ENCODE measurements at places on chromosomes 16 and 17.
A peak's percentile ranks its signal among the peaks of the same experiment; 100 is the strongest.

DNA sequence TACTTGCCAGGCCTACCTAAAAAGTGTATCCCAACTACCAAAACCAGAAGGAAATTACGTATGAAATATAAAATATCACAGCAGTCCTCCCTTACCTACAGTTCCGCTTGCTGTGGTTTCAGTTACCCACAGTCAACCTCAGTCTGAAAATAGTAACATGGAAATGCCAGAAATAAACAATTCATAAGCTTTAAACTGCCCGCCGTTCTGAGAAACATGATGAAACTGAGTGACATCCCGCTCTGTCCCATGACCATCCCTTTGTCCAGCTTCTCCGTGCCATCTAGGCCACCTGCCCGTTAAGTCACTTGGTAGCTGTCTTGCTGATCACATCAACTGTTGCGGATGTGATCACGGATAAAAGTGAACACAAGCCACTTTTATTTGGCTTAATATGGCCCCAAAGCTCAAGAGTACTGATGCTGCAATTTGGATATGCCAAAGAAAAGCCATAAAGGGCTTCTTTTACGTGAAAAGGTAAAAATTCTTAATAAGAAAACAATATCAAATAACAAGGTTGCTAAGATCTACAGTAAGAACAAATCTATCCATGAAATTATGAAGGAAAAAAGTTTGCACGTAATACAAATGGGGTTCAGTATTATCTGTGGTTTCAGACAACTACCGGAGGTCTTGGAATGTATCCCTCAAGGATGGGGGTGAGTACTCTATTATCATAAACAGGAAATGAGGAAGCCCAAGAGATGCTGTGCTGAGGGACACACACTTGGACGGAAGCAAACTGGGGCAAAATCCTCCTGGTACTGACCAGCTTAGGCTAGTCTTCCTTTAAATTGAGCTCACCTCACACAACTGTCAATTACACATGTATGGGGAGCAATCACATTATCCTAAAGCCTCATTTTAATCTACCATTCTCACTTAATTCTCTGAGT, 8.2 kb downstream of the USP22 start:
- no peak for DNase-seq

GRCh38 chr17:28147017-28147416, 104.5 kb downstream of the NLK start:
- no peak for DNase-seq

GRCh38 chr17:20097330-20097729, 88.2 kb downstream of the SPECC1 start:
- DNase-seq, result no peak

DNA sequence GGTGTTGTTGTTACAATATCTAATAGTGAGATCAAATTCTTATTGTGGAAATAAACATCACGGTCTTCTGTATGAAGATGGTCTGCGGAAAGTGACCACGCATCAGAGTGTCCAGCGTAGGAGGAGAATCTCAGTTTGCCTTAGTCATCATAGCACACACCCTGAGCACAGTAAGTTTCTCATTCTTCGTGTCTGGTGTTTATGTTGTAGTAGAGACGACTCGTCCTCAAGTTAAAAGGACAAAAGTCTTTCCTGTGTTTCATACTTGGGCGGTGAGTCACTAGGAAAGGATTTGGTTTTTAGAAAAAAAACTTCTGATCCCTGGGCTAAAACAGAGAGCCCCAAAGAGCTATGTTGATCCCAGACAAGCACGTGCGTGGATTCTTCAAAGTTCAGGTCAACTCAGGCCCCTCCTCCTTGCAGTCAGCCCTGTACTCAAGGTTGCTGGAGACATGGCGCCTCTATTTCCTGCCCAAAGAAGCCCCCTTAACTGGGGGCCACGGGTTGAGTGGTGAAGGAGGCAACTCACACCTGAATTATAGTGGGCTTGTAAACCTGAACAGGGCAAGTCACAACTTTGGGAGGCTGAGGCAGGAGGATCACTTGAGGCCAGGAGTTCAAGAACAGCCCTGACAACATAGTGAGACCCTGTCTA, 170.4 kb downstream of the ZFHX3 start:
- DNase-seq, result no peak

DNA sequence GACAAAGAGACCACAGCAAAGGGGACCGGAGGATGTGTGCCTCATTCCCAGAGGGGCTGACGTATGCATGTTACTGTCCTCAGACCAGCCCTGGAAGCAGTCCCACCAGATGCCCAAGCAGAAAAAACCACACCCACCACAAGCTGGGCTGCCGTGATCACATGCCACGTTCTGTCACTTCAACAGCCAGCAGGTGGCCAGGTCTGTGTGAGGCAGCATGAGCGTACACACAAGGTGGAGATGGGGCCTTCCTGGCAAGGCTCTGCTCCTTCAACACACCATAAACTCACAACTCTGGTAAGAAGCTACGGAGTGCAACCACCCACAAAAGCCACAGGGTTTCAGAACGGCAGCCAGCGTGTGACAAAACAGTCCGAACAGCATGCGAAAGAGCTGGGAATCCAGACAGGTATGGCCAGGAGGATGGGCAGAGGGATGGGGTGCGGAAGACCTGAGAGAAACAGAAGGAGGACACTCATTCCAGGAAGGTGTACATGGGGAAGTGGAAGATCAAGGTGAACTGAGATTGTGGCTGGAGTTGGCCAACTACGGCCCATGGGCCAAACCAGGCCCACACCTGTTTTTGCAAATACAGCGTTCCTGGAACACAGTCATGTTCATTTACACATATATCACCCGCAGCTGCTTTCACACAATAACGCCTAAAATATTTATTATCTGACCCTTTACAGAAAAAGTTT, 27.9 kb downstream of the MBTPS1 start:
- peak; percentile 67 for DNase-seq

GRCh38 chr17:83052241-83052564, 27.2 kb upstream of the METRNL start:
- DNase-seq, result no peak

- DNase-seq, result no peak
Observed at GRCh38 chr16:50598256-50598894, 50.2 kb downstream of the NKD1 start.

GRCh38 chr17:14593956-14594355, 293.1 kb downstream of the HS3ST3B1 start:
- no peak for DNase-seq

- DNase-seq, result peak; percentile 73
Observed at GRCh38 chr17:2343421-2343820, 6.1 kb downstream of the SGSM2 start.

DNA sequence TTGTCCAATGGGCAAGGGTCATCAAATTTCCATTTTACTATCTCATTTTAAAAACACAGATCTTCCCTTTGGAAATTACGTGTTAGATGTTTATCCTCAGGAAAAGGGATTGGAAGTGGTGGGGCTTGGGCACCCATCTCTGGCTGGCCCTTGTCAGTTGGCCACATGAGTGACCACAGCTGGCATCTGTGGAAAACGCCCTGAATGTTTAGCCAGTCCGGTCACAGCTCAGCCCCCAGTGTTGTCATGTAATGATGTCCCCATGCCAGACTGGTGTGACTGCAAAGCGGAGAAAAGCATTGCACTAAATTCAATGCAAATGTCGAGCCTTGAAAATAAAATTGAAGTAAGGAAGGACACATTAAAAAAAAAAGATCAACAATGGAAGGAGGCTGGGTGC, 53.0 kb downstream of the TMC6 start:
- DNase-seq, result no peak

GRCh38 chr16:86219655-86220445, 290.5 kb upstream of the FOXF1 start:
- no peak for DNase-seq

- DNase-seq, result no peak
Observed at GRCh38 chr16:86261379-86261778, 248.9 kb upstream of the FOXF1 start.

- no peak for DNase-seq
Observed at GRCh38 chr17:40265337-40265736, 22.3 kb upstream of the CDC6 start.

GRCh38 chr17:66714046-66715023, 120.6 kb upstream of the CACNG5 start:
- no peak for DNase-seq

DNA sequence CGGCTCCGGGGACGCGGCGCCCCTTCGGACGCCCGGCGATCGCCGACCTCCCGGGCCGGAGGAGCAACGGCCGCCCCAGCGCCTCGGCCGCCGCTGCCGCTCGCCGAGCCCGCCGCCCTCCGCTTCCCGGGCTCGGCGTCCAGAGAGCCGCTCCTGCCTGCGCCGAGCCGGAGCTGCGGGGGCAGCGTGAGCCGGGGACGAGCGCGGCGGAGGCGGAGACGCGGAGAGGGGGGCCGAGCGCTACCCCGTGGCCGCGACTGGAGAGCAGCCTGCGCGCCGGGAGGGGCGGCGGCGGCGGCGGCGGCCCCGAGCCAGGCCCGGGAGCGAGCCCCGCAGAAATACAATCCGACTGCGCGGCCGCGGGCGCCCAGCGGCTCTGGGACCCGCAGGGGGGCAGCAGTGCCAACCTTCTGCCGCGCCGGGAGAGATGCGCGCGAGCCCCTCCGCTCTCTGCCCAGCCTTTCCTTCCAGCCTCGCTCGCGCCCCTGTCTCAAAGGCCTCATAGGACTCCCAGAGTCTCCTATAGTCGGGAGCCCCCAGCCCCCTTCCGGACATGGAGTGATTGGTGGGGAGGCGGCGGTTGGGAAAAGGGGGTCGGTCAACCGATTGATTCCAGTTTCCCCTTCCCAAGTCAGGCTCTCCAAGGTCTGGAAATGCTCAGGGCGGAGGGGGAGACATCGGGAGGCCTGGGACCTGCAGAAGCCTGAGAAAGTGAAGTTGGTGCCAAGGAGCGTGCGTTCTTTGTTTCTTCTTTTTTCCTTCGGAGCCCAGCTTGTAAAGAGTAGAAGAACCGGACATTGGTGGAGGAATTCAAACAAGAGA, 1.0 kb upstream of the SDK2 start:
- peak; percentile 50 for DNase-seq

DNA sequence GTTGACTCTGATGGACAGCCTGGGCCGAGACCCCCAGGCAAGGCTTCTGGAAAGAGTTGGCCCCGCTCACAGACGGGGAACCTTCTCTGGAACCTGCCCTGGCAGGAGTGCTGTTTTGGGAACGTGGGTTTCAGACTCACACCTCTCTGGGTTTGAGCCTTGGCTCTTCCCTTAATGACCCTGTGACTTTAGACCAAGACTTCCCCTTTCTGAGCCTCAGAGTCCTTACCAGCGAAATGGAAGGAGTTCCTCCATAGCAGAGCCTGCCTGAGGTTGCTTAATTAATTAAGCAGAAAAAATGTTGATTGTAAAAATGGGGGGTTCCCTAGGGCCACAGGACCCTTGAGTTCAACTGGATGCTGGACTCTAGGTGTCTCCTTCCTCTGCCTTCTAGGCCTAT, 408.2 kb downstream of the SEC14L1 start:
- no peak for DNase-seq

GRCh38 chr17:62381561-62381960, 1.2 kb downstream of the EFCAB3 start:
- no peak for DNase-seq

- no peak for DNase-seq
Observed at GRCh38 chr17:30956764-30957374, 14.0 kb upstream of the RNF135 start.

DNA sequence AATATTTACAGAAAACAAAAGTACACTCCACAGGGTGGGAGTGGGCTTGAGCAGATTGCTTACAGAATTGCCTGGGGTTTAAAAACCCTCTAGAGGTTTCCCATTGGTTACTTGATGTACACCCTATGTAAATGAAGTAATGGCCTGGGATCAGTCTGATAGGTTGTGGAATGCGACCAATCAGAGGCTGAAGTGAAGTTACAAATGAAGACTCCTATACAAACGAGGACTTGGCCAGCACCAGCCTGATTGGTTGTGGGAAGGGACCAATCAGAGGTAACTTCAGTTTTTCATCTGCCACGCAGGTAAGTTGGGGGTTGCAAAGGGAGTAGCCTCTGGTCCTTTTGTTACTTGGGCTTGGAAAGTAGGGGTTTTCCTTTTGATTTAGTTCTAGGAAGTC, 8.8 kb downstream of the EEF2K start:
- no peak for DNase-seq

DNA sequence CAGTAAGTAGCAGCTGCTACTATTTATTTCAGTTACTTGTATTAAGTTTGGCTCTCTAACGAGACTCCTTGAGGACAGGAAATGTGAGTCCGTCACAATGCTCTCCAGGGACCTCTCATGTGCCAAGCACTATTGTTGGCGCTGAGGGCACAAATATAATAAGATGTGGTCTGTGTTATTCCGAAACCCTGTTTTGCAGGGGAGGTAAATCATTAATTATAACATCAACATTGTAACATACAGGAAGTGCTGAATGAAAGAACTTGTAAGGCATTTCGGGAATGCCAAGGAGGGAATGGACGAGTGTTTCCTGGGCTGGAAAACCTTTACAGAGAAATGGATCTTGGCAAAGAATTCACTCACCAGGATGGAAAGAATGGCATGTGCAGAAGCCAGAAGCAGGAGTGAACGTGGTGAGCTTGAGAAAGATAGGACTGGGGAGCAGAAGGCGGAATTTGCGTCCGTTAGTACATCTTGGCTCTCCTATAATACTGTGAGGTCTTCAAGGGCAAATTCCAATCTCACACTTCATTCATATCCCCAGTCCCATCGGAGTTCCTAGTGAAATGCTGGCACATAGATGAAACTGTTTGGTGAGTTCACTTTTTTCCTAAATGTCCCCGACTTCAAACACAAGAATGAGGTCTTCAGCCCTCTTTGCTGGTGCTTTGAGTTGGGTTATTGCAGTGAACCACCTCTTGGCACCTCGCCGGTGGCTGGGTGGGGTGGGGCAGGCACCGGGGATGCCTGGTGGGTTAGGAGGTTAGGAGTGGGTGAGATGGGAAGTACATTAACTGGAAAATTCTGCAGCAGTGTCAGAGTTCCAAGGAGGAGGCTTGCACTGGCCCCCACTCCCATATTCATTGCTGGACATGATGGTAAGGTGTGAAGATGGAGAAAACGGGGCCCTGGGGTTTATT, 11.5 kb downstream of the TAC4 start:
- no peak for DNase-seq

GRCh38 chr16:78461496-78462287, 362.2 kb downstream of the WWOX start:
- DNase-seq, result no peak

- peak; percentile 12 for DNase-seq
Observed at GRCh38 chr16:3645504-3646347, 8.8 kb upstream of the DNASE1 start.
